Fibroblast of skin of right quadriceps (primary cell): ENCODE measurements at places on chromosomes 16 and 17.

GRCh38 chr16:23663918-23664317, 14.8 kb upstream of the PLK1 start:
- no peak for DNase-seq

DNA sequence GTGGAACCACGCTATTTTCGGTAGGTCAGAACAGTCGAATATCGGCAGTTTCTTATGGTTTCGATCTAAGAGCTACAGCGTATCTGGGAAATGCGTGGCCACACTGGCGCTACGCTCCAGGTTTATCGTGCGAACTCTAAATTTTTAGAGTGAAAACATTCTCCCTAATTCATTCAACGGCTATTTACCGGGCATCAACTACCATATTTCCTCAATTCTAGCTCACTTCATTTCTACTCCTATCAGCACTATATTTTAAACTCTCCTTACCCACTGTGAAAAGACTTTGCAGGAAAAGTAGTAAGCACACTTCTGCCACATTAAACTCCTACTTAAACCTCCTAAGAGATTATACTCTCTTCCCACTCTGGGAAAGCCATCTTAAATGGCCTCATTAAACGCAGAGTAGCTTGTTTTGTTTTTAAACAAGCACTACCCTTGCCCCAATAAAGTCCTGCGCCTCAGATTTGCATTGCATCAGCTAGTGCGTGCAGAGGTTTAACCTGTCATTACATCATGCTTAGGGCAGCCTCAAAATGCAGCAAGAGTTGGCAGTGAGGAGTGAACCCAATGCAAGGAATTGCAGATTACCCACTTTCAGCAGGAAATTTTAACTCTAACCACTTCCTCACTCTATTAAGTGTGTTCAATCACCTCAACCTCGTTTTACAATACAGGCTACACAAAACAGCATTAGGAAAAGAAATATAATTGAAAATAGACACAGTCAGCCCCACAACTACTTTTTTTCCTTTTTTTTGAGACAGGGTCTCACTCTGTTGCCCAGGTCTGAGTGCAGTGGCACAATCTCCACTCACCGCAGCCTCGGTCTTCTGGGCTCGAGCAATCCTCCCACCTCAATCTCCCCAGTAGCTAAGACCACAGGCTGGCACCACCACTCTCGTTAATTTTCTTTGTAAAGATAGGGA, 18.8 kb downstream of the SIAH1 start:
- peak; percentile 91 for DNase-seq

- no peak for DNase-seq
Observed at GRCh38 chr16:69204172-69204571, 17.2 kb downstream of the SNTB2 start.

DNA sequence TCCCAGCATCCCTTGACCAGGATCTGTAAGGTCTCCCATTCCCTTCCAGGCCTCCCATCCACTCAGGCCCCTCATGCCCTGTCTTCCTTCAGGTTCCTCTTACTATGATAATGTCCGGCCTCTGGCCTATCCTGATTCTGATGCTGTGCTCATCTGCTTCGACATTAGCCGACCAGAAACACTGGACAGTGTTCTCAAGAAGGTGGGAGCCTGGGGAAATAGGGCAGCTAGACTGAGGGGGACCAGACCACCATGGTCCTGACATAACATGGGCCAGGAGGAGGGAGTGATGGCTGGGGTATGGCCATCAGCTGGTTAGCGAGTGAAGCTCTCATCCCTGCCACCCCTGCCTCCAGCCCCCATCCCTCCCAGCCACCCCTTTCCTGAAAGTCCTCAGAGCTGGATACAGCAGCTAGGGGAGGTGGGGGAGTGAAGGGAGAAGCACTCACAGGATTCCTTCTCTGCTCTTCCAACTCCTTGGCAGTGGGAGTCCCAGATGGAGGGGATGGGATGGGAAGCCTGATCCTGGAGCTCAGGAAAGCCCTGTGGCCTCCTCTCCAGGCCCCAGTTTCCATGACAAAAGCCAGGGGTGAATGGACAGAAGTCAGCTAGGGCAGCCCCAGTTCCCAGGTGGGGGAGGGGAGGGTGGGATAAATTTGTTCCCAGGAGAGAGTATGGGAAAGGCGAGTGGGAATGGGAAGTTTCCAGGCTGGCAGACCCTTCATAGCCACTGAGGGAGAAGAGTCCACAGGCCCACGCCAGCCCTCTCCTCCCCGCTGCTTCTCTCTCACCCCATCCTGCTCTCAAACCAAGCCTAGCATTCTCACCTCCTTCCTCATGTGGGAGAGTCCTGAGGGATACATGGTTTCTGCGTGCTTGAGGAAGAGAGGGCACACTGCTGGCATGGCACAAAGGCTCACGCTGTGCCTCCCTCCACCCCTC, 2.3 kb downstream of the RND2 start:
- no peak for DNase-seq

DNA sequence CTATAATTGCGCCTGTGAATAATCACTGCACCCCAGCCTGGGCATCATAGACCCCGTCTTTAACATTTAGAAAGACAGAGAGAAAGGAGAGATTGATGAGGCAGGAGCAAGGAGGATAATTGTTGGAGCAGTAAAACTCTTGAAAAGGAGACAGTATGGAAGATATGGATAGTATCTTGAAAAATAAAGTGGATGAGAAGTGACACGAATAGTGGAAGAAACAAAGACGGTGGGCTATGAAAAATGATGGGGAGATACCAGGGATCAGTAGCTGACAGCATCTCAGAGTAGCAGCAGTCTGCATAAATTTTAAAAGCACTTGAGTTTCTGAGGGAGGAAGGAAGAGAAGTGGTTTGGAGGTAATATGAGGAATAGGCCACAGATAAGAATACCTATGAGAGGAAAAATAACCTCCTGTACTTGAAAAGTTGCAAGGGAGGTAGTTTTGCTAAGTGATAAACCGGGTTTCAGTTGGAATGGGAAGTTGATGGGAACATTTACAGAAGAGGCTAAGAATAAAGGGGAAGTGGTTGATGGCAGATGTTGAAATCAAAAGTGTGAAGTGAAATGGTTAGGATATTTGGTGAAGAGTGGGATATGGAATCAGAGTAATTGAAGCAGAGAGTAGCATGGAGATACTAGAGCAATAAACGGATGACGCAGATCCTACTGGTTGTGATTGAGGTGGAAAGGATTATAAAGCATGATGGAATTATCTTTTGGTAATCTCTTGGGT, 1.8 kb upstream of the PPM1D start:
- no peak for DNase-seq

DNA sequence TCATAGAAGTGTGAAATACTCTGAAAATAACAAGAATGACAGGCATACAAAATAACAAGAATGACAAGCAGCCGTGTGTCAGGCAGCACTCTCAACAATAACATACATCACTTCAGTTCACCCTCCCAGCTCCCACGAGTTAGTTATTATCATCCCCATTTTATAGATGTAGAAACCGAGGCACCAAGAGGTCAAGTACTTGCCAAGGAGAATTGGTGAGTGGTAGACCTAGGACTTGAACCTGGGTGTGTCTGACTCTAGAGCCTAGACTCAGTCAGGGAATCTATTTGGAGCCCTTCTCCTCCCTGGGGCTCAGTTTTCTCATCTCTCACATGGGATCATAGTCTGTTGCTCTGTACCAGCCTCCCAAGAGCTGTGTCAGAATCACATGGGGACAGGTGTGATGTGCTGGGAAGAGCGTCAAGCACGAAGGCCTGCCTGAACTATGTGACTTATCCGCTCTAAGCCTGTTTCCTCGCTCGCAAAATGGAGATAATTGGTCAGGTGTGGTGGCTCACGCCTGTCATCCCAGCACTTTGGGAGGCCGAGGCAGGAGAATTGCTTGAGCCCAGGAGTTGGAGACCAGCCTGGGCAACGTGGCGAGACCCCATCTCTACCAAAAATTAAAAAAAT, 19.4 kb upstream of the PHOSPHO1 start:
- no peak for DNase-seq

- DNase-seq, result no peak
Observed at GRCh38 chr16:1045310-1045992, 27.1 kb upstream of the SSTR5 start.

DNA sequence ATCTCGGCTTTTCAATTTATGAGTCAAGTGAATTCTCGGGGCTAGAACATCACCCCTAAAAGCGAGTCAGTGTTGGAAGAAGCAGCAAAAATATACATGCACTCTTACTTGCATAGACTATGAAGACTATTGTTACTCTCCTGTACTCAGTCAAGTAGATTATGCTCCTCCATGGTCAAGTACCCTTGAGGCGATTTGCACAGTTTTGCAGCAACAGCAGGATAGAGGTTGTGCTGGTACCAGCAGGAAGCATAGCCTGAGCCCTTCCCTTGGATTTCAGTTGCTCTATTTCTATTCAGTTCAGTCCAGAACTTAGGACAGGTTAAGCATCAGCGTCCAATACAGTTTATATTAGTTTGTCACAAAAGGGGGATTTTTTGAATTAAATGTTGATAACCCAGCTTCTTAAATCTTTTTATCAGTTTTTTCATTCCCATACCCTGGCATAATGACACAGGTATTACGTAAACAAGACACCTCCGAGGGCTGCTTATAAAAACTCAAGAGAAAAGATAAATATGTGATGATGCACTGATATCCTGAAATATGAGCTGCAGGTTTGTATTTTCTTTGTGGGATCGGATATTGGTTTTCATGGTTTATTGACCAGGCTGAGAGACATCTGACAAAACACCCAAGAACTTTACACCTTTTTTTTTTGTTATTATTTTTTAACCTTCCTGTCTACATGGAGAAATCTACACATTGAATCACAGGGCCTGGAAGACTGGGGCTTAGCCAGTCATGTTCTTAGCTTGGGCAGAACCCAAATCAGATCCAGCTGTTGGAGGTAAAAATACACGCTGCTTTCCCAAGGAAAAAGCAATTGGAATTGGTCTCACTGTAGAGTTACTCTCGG, 144.1 kb downstream of the PITPNC1 start:
- DNase-seq, result peak; percentile 59

- DNase-seq, result no peak
Observed at GRCh38 chr16:85902366-85903155, 3.6 kb downstream of the IRF8 start.

- no peak for DNase-seq
Observed at GRCh38 chr17:279331-279730, 73.3 kb downstream of the RPH3AL start.

- DNase-seq, result no peak
Observed at GRCh38 chr16:9499941-9500593, 408.6 kb downstream of the HAPSTR1 start.

DNA sequence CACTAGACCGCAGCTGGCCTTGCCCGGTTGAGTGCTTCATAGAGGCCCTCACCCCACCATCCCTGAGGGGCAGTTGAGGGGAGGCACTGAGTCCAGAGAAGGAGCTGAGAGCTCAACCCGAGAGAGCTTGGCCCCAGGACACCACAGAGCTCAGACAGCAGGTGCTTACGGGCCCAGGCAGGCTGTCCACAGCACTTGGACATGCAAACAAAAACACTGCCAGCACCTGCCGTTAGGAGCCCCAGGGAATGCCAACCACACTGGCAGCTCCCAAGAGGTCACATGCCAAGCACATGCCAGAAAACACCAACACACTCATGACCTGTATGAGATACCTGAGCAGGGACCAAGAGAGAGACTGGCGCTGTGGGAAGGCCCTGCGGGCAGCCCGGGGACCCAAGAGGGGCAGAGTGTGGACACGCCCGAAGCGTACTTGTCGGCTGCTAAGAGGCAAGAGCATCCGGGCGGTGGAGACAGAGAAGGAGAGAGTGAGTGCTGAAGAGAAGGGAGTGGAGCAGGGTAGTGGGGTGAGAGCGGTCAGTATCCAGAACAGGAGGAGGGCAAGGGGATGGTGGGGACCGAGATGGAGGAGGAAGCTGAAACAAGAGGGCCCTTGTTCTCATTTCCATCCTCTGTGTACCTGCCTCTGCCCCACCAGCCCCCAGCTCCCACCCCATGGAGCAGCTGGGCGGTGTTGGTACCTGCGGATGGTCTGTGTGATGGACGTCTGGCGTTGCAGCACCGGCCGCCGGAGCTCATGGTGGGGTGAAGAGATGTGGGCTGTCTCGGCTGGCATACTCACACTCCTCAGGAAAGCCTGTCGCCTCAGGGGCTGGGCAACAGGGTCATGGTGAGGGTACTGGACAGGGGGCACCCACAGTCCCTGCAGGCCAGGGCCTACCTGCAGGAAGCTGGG, 8.2 kb downstream of the RHBDF1 start:
- DNase-seq, result no peak

DNA sequence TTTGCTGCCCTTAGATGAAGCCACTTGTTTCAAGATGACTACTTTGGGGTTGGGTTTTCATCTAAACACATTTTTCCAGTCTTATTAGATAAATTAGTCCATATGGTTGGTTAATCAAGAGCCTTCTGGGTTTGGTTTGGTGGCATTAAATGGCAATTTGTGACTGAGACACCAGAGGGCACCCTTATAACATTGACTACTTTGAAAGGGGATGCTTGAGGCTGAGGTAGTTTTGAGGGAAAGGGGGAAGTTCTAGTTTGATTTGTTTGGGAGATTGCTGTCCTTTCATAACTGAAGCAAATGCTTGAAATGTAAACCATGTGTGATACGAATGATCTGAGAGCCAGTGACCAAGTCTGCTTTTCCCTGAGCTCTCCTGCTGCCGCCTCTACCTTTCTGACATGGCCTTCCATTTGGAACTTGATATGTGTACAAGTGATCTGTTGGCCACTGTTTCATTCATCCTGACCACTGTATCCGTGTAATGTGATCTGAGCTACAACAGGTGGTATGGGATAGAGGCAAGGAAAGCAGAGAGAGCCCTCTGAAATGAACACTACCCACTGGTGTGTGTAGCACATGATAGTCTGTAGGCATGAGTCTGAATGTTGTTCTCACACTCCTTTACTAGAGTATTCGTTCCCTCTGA, 5.8 kb upstream of the RARA start:
- peak; percentile 81 for DNase-seq

DNA sequence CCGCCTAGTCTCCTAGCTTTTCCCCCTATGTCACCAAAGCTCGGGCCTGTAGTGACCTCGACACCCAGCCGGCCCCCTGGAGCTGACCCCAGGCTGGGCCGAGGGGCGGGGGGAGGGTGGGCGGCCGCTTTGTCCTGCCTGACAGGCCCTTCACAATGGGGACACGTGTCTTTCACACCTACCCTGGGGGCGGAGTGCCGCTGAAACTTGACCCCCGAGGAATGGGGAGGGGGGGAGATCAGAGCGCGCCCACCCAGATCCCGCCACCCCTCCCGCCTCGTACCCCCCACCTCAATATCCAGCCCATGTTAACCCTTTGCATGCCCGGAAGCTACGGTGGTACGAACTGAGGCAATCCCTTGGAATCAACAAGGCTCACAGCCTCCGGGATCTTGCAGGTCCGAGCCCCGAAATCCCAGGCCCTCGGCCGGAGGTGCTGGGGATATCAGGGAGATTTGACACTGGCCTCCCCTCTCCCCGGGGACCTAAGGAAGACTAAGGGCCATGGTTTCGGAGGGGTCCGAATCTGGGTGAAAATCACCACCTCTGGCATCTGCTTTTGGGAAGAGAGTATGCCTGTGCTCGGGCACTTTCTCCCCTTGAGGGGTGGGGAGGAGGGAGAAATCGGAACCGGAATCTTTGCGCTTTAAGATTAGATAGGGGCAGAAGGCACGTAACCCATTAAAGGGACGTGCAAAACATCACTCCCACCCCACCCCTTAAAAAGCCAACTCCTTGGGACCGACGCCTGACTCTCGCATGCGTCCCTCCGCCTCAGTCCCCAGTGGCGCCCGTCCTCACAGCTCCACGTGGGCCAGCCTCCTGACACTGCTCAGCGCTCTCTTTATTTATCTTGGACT, 2.6 kb downstream of the NOG start:
- DNase-seq, result peak; percentile 65

GRCh38 chr17:65987988-65988387, 203.9 kb downstream of the CEP112 start:
- DNase-seq, result peak; percentile 35
